Stimulated activated CD8-positive, alpha-beta memory T cell treated with anti-CD3 and anti-CD28 coated beads, Interleukin-12 subunit alpha, Interleukin-12 subunit beta, amount 100 ng/mL, for 1 hour (primary cell): ENCODE measurements at places on chromosomes 7 and 10.

GRCh38 chr10:110764378-110764777 lies 107.3 kb upstream of the PDCD4 start:
- no peak for DNase-seq

- no peak for DNase-seq
Observed at GRCh38 chr10:122999347-122999746, 9.2 kb downstream of the IKZF5 start.

DNA sequence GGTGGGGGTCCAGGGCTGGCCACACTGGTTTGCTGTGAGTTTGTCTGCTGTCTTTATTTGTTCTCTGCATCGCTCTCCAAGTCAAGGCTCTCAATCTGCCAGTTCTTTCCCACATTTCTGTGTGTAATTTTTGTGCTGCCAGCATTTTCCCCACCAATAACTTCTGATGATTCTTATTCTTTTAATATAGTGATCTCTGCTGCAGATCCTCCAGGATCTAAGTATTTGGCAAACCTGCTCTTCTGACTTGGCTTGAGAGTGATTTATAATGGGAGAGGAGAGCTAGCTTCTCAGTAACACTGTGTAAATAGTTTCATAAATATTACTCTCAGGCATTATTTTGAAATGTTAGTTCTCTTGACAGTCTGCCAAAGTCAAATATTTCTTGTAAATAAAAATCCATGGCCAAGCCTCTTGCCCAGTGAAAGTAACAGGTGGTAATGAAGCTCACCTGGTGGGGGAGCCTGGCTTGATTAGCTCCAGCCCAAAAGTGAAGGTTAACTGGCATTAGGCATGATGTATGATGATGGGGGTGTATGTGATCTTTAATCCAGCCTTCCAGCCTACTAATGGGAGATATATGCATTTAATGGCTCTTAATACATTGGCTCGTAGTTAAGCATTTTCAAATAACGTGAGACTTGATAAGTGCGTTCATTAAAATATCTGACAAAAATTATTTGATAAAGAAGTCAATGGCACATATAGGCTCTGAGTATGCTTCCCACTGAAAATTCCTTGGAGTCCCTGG lies 1055.9 kb downstream of the KCNMA1 start:
- no peak for DNase-seq

DNA sequence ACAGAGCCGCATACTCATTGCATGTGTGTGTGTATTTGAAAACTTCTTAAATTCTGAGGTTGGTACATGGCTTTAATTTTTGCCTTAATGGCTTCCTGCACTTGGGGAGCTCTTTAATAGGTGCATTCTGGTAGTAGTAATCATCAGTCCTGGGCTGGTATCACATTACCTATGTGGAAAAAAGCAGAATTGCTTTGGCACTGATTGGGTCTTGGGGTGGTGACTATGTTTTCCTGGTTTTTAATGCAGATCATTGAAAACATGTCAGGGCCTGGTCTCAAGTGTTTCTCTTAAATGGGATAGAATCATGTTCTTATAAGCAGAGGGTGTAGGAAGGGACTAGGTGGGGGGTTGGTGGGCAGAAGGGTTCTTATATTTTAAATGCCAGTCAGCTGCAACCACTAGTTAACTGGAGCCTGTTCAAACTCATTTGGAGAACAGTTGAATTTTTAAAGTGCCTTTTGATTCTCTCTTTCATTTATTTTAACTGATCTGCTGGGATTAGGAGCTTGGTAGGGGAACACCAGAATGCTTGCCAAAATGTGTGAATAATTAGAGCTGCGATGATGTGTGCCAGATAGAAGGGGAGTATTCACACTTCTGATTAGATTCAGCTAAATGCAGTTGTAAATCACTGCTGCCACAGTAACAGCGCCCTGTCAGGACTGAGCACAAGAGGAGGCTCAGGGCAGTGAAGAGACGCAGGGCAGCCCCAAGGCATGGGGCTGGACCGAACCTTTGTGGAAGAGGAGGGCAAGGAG lies 633.5 kb upstream of the GALNT17 start:
- DNase-seq = no peak

- DNase-seq = no peak
Observed at GRCh38 chr7:150378115-150378852, 846 bp upstream of the ZNF775 start.

DNA sequence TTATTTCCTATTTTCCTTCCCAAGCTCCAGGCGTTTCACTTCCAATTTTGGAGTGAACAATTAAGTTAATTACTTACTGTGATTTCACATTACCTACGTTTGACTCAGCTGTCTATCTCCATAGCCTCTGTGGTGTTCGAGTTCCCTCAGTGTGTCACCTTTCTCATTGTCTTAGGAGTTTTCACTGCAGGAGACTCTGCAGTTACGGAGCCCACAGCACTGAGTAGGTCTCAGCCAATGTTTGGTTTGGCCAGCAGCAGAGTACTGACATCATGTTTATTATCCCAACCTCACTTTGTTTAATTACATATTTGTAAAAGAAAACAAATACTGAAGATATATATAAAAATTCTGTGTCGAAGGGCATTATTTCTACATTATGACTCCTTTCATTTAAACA lies 1123.9 kb downstream of the CNTNAP2 start:
- no peak for DNase-seq

- no peak for DNase-seq
Observed at GRCh38 chr10:44668336-44668735, 242.8 kb upstream of the TMEM72 start.

DNA sequence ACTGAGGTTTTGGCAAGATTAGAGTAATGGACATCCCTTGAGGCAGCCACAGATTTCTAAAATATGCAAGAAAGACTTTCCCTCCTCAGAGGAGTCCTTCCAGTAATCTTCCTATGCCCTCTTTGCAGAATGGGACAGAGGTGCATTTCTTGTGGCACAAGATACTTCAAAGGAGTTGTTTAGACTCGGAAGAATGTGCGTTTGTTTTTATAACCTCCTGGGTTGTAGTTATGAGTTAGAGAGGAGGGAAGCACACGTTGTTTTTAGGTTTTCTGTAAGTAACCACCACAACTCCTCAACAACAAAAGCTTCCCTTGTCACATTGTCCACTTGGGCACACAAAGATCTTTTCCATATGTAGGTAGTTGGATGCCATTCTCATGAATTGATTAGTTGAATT lies 78.1 kb upstream of the GLI3 start:
- no peak for DNase-seq

- no peak for DNase-seq
Observed at GRCh38 chr7:138097064-138097741, 20.9 kb downstream of the AKR1D1 start.

DNA sequence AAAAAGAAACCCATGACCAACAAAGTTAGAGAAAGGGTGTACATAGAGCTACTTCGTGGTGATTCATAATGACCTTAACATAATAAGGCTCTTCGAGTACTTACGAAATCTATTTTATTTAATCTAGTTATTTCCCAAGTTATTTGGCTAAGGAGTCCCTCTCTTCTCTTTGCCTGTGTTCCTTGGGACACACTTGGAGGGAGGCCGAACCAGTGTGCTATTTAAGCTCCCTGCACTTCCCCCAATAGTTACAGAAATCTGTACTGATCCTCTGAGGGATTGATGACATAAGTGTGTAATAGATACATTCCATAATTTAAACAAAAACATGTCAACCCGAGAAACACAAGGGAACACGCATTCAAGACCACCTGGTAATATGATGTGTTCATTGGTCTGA lies 351.1 kb downstream of the GATA3 start:
- DNase-seq = no peak

GRCh38 chr10:98533746-98534445 lies 87.2 kb upstream of the HPS1 start:
- DNase-seq = no peak

DNA sequence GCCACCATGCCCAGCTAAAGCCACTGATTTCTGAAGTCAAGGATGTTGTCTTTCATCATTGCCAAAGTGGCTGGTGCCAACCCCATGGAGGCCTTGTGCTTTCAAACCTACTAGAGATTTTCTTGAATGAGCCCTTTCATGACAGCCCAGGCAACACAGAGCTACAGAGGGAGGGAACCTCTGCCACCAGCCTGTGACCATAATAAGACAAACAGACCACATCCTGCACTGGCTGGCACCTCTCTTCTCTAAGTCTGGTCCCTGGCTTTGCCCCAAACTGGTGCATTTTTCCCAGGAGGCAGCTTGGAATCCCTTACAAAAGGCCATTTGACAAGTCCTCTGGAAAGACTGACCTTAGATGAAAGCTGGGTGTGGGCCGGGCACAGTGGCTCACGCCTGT lies 348.8 kb downstream of the GALNT17 start:
- no peak for DNase-seq
